ENCODE measurements at places on chromosomes 2 and 18. TPM values are rescaled to one million over a fixed set of nuclear protein-coding genes. Genes with fewer than 3 reads are reported as not detected.

DNA sequence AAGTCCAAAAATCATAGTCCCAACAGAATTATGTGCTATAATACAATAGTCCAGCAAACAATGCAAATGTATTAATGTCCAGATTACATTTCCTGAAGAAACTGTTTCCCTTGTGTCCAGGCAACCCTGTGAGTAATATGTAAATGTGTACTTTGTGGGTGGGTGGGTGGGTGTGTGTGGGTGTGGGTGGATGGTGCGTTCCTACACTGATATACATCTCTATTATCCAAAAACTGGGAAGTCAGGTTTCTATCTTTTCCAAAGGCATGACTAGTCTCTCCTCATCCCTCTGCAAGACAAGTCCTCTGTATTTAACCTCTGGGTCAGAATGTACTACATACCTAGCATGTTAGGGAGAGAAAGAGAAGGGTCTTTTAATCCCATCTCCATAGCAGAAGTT, 71.6 kb downstream of the LNPK start:
- DNase-seq: no peak

GRCh38 chr2:226965376-226965775, 129.5 kb downstream of the RHBDD1 start:
- DNase-seq: no peak

Gene GTF2A1L
- total RNA-seq: 0.76 TPM

Gene REG1B
- 11.0 TPM for total RNA-seq

DNA sequence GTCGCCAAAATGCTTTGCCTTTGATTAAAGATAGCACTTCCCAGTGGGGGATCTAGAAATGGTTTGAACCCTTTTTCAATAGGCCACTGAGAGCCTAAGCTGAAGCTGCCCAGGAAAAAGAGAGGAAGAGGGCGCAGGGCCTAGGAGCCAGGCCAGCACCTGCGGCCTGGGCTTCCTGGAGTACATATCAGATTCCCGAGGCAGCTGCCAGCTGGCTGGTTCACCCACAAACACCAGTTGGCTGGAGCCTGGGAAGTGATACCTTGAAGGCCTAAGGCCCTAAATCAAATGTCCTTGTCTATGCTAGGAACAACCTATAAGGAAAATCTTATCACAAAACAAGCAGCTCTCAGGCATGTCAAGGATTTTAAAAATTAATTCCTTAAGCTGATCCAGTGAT, 37.1 kb downstream of the ANKRD44 start:
- peak; percentile 65 for DNase-seq

Gene ATP8B1
- 40.8 TPM for total RNA-seq

DNA sequence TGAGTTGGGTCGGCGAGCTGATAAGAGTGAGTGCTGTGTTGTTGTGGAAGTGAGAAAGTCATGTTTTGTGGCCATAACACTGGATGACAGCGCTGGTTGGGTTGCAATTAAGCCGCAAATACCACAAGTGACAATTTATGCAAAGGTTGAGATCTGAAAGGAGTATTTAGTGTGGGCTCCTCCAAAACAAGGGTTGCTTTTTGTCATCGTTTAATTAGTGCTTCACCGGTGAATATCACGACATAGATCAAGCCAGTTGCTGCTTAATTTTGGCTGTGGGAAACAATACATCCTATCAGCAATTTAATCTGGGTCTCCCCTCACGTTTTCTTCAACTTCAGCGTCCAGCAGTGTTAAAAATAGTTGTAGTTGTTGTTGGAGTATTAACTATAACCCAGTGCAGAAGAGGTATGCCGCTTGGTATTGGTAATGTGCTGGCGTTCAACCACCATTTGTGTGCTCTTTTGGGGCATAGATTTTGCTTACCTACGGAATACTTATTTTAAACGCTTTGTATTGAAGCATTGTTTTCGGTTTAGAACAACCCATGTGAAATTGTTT, 662 bp downstream of the ACVR2A start:
- no peak for DNase-seq

Gene DNAJC5G
- total RNA-seq: not detected

Gene CREG2
- 0.69 TPM for total RNA-seq

GRCh38 chr2:212177724-212178123, 360.9 kb downstream of the ERBB4 start:
- DNase-seq: no peak

Gene METTL4
- total RNA-seq: 15.2 TPM

DNA sequence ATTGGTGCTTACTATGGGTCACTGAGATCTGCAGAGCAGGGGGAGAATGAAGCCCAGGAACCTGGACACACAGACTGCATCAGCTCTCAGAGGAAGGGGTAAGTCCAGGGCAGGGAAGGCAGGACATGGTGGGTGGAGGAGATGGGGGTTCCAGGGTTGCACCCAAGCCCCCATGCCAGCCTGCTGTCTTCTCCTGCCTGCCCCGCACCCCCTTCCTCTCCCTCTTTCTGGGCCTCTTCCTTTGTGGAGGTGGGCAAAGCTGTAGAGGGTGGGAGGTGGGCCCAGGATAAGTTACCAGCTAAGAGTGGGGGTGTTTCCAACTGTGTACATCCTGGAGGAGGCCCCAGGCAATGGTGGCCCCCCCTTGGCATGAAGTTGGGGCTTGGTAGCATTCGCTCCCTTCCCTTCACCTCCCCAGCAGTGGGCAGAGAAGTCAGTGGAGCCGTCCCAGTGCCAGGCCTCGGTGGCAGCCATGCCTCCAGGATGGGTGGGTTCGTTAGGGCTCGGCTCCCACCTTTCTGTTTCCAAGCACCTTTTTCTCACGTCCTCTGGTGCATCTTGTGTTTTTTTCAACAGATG, 132.2 kb downstream of the CLIP4 start:
- no peak for DNase-seq

Gene TCF23
- total RNA-seq: 0.38 TPM

DNA sequence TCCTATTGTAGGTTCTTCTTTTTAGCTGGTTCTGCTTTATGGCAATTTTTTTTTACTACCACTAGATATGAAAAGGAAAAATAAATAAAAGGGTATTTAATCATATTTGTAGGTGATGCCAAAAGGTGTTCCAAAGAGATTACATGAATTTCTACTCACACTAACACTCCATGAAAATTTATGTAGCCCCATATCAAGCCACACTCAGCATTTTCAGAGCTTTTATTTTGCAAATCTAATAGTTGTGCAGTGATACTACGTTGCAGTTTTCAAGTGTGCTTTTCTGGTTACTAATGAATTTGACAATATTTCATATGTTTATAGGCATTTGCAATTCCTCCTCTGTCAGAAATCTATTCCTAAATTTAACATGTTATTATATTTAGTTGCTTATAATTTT, 363.9 kb upstream of the TMEFF2 start:
- DNase-seq: no peak

DNA sequence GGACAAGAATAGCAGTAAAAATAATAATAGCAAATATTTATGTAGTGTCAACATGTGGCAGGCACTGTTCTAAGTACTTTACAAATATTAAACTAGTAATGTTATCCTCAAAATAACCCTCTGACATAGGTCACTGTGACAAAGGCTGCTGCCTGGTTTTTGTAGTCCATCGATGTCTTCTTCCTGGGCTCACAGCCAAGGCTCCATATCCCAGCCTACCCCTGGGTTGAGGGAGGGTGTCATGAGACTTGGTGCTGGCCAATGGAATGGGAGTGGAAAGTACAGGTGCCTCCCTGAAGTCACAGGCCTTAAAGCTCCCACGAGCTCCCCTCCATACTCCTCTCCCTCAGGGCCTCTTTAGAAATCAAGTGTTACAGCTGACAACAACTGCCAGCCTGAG, 159.3 kb downstream of the CYRIA start:
- no peak for DNase-seq

DNA sequence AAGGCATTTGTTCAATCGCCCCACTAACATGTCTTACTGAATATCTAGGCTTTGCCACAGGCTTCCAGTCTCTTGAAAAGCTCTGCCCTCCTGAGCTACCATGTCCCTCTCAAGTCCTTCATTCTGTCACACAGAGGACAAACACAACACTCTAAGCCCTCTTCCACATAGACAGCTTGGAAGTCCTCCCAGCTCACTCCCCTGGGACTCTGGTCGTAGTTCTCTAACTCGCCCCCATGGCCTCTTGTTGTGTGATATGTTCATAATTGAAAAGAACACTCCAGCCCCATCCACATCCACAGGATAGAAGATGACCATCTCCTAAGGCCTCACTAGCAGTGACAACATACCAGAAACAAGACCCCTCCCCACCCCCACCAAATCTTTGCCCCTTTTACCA, 37.9 kb downstream of the BUB1 start:
- DNase-seq: peak; percentile 59

Gene TSGA10
- 16.1 TPM for total RNA-seq

GRCh38 chr2:6999211-6999877, 82.1 kb downstream of the RNF144A start:
- DNase-seq: no peak

Gene TPO
- not detected for total RNA-seq

- peak; percentile 83 for DNase-seq
These were observed 42.1 kb downstream of the TPGS2 start for GRCh38 chr18:36786686-36787085.

Gene TBR1
- total RNA-seq: not detected

Gene SETBP1
- 71.7 TPM for total RNA-seq

GRCh38 chr2:10267036-10267435, 35.7 kb upstream of the HPCAL1 start:
- DNase-seq: no peak

Gene SERPINB13
- total RNA-seq: not detected

Gene MAPRE3
- total RNA-seq: 17.9 TPM

Gene IL1F10
- not detected for total RNA-seq

Gene CGREF1
- 3.7 TPM for total RNA-seq

DNA sequence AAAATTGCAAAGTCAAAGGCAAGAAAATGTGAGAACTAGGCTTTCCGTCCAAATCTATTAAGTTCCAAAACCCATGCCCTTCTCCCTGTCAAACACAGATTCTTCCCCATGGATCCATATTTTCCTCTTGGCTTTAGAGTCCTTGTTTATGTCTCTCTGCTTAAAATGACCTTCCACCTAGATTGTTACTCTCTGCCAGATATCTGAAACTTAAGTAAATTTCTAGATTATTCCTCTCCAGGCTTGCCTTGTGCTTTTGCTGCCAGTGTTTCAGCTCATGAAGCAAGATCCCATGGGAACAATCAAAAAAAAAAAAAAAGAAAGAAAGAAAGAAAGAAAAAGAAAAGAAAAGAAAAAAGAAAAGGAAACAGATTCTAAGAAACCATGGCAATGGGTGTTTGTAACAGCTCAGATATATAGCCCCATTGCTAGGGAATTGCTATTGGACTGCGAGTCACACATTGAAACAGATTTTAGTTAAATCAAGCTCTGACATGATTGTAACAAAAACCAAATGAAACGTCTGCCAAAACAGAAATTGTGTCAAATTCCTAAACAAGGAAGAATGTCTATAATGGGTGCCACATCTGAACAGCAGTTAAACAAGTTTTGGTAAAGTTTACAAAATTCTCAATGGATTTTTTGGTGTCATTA, 660.7 kb upstream of the CNTNAP5 start:
- no peak for DNase-seq

GRCh38 chr2:201660293-201660895, 17.1 kb upstream of the TMEM237 start:
- no peak for DNase-seq

DNA sequence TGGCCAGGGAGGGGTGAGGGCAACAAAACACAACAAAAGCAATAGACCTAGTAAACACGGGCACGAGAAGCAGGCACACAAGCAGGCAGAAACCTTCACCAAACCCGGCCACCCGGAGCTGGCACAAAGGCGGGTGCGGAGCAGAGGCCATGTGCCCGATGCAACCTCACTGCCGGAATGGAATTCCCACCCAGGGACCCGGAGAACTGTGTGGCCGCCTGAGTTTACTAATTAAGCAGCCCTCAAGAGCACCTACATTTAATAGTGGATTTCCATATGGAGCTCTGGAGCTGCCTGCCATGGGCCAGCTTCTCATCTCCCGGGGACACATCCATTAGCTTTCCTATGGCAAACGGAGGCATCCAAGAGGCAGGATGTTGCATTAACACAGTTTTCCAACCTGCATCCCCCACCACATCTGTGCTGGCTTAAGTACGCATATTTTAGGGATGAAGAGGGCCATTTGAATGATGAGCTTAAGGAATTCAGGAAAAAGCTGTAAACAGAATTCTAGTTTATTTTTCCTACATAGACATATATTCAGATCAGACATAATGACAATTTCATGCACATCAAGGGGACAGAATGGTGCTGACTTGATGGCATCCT, 104.5 kb upstream of the SMIM21 start:
- no peak for DNase-seq

Gene C2orf15
- total RNA-seq: 6.3 TPM

- no peak for DNase-seq
These were observed 82.0 kb downstream of the RRM2 start for GRCh38 chr2:10204326-10205161.

Data from kidney (tissue), 22 donors.